Activated CD4-positive, alpha-beta T cell treated with anti-CD3 and anti-CD28 coated beads for 36 hours (primary cell): ENCODE measurements at places on chromosomes 16 and 17. TPM values are rescaled to one million over a fixed set of nuclear protein-coding genes. Genes with fewer than 3 reads are reported as not detected.

The CFDP1 gene
- 48.2 TPM for total RNA-seq

GRCh38 chr16:87849419-87850008 is 19.8 kb downstream of the SLC7A5 start:
- DNase-seq = no peak

- DNase-seq = no peak
Measured at GRCh38 chr16:70552675-70553074, 29.1 kb downstream of the SF3B3 start.

DNA sequence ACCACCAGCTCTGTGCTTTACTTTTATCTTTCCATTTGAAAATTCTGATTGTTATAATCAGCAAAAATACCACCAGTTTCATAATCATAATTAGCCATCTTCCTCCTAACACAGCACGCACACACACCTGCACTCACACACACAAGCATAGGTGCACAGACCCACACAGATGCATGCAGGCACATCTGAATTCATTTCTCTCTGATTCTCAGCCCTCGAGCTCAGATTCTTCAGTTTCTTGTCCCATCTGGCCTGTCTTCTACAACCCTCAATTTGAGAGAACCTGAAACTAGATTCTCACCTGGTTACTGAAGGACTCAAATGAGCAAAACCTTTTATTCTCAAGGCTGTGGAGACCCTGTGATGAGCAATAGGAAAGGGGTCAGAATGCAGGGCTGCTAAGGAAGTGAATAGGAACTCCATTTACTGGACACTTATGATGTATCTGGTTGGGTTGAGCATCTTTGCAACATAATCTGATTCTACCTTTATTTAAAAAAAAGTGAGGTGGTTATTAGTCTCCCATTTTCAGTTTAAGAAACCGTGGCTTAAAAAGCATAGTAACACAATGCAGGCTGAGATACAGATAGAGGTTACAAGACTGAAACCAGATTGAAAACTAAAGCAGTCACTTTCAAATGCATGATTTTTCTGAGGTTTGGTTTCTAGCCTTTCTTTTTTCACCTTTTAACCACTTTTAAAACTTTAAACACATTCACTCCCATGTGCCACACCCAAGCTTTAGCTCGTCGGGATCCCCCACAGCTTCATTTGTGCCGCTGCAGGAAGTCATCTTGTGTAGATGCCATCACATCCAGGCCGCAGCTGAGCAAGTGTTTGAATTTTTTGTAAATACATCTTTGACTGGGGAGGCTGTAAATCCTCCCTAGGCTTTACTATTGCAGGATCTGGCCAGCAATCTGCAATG is 9.4 kb downstream of the KRT33A start:
- DNase-seq = peak; percentile 76

GRCh38 chr16:67648764-67649407 is 3.9 kb downstream of the CARMIL2 start:
- no peak for DNase-seq

DNA sequence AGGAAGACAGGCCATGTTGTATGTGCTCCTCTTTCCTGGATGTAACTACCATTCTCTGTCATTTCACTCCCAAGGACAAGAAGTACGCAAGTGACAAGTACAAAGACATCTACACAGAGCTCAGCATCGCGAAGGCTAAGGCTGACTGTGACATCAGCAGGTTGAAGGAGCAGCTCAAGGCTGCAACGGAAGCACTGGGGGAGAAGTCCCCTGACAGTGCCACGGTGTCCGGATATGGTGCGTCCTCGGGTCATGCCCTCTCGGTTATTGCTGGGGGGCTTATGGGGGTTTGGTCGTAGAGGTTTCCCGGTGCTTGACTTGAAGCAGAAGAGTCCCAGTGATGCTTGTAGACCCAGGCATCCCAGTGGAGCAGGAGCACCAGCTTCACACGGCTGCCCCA is 29.0 kb downstream of the PLD6 start:
- peak; percentile 40 for DNase-seq

DNA sequence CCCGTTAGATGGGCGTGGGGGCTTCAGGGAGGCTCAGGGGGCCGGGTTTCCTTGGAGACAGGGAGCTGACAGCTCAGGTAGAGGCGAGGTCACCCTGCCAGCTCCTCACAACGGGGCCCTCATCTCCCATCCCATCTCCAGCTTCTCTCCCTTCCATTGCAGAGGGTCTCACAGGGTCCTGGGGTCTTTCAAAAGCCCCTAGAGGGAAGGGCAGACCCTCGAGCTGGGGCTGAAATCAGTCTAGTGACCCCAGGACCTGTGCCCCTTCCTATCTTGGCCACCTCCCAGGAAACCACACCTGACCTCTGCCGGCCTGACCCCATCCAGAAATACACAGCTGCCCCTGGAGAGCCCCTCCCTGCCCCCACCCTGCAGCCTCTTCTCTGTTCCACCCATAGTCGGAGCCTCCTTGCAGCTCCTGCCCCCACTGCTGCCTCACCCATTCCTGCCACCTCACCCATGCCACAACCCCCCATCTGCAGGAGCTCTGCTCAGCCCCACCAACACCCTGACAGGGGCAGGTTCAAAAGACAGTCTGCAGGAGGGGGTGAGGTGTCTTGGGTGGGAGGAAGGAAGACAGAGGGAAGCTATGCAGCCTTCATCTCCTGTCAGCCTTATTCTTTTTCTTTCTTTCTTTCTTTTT is 23.4 kb downstream of the PIK3R5 start:
- DNase-seq = peak; percentile 53
